AG10803 (cell line): ENCODE measurements at places on chromosomes 6 and 20.

DNA sequence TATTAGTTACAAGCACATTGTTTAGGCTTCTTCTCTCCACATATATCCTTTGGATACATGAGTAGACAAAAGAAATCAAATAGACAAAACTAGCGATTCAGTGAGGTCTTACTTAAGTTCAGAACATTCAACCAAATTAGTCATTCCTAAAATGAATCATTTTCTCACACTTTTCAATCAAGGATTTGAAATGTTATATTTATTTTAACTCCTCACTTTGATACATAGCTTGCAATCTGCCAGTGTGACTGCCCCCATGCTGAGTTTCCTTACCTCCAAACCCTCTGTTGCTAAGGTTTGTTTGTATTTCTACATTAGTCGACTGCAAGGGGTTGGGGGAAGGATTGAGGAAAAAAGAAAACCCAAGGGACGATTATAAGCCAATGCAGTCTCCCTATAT is 3.5 kb upstream of the MOXD1 start:
- no peak for DNase-seq

GRCh38 chr6:54981647-54982046 is 135.1 kb downstream of the FAM83B start:
- peak; percentile 94 for DNase-seq

DNA sequence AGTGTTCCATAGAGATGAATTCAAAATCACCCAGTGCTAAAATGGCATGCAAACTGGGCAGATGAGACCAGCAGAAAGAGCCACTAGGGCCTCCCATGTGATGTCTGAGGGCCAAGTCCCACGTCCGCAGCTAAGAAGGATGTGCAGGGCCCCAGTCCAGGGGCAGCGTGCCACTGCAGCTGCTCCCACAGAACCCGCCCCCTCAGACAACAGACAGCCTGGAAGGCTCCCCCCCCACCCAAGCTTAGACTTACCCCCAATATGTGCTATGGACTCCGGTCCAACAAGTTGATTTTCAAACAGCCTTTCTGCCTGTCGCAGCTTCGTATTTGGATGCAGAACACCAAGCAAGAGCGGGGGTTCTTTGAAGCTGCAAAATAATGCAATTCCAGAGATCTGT is 14.0 kb downstream of the APMAP start:
- no peak for DNase-seq

GRCh38 chr6:42269553-42269952 is 51.9 kb upstream of the MRPS10 start:
- no peak for DNase-seq

GRCh38 chr20:17759449-17759848 is 59.7 kb downstream of the BANF2 start:
- DNase-seq = no peak

- no peak for DNase-seq
Measured at GRCh38 chr6:11491596-11492463, 45.7 kb upstream of the TMEM170B start.

- no peak for DNase-seq
Measured at GRCh38 chr20:53530440-53530839, 63.2 kb downstream of the ZNF217 start.

DNA sequence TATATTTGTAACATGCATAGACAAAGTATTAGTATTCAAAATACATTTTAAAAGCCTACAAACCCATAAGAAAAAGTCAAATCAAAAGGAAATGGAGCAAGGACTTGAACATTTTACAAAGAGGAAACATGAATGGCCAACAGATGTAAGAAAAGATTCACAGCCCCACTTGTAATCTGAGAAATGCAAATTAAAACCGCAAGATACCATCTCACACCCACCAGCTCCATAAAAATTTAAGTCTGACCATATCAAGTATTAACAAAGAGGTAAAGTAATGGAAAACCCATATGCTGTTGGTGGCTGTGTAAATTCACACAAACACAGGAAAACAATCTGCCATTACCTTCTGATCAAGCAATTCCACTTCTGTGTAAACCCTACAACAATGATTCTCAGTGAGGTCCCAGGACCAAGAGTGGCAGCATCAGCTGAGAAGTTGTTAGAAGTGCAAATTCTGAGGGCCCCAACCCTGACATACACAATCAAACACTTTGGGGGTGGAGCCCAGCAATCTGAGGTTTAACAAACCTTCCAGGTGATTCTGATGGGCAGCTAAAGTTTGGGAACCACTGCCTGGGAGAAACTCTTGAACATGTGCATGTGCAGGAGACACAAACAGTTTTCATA is 30.9 kb downstream of the BCL2L1 start:
- peak; percentile 85 for DNase-seq
